ENCODE measurements at places on chromosomes 1 and 21.

GRCh38 chr1:11790880-11791715 lies 14.7 kb downstream of the MTHFR start:
- peak; percentile 79 for DNase-seq

- DNase-seq = no peak
Observed at GRCh38 chr1:87464022-87464490, 135.4 kb downstream of the LMO4 start.

GRCh38 chr21:33686386-33686785 lies 44.1 kb downstream of the ITSN1 start:
- DNase-seq = no peak

GRCh38 chr1:109728870-109729269 lies 12.0 kb downstream of the GSTM3 start:
- DNase-seq = no peak

GRCh38 chr1:93607814-93608186 lies 73.8 kb downstream of the BCAR3 start:
- no peak for DNase-seq

DNA sequence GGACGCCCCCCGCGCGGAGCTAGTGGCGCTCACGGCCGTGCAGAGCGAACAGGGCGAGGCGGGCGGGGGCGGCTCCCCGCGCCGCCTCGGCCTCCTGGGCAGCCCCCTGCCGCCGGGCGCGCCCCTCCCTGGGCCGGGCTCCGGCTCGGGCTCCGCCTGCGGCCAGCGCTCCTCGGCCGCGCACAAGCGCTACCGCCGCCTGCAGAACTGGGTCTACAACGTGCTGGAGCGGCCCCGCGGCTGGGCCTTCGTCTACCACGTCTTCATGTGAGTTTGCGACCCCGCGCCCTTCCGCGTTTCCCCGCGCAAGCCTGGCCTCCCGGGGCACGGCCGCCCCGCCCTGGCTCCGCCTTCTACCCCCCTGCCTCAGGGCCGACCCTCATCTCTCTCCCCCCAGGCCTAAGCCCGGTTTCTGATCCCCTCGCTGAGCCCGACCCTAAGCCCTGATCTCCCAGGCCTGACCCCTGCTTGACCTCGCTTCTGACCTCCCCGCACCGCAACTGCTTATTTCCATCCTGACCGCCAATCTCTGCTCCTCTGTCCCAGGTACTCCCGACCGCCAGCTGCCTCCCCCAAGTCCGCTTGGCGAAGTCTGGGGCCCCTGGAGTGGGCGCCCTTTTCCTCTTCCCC lies 669 bp downstream of the KCNQ4 start:
- no peak for DNase-seq

GRCh38 chr1:24151175-24151533 lies 8.2 kb upstream of the IL22RA1 start:
- no peak for DNase-seq

- no peak for DNase-seq
Observed at GRCh38 chr1:160467576-160467975, 55.5 kb downstream of the SLAMF6 start.
